ENCODE measurements at places on chromosomes 5 and 9. TPM values are rescaled to one million over a fixed set of nuclear protein-coding genes. Genes with fewer than 3 reads are reported as not detected.

Gene OR1Q1
- polyA plus RNA-seq: not detected

Gene F2RL1
- not detected for polyA plus RNA-seq

Gene SNAPC3
- polyA plus RNA-seq: 34.0 TPM

Gene FCN1
- polyA plus RNA-seq: not detected

Gene PTGDS
- 135 TPM for polyA plus RNA-seq

Gene ANKRD18A
- 1.4 TPM for polyA plus RNA-seq

Gene WDR31
- 0.24 TPM for polyA plus RNA-seq

Gene NME5
- polyA plus RNA-seq: 113 TPM

Gene RASEF
- polyA plus RNA-seq: 0.04 TPM

Gene ZNF483
- 10.0 TPM for polyA plus RNA-seq

Gene RNF180
- 9.9 TPM for polyA plus RNA-seq

Gene IFNE
- not detected for polyA plus RNA-seq

Gene IRX2
- 2.1 TPM for polyA plus RNA-seq

Gene SLC6A19
- not detected for polyA plus RNA-seq

Gene HSPB3
- 2.3 TPM for polyA plus RNA-seq

Gene HABP4
- polyA plus RNA-seq: 43.1 TPM

Gene PTPRD
- 17.0 TPM for polyA plus RNA-seq

Gene KIAA1191
- 46.1 TPM for polyA plus RNA-seq

Gene CENPK
- polyA plus RNA-seq: 25.0 TPM

Gene SLC34A1
- not detected for polyA plus RNA-seq

Gene PLAC8L1
- polyA plus RNA-seq: not detected

Gene VCP
- 17.9 TPM for polyA plus RNA-seq

Gene PTGR1
- 33.5 TPM for polyA plus RNA-seq

Gene PRUNE2
- polyA plus RNA-seq: 18.6 TPM

Gene DAPK1
- 12.6 TPM for polyA plus RNA-seq

Gene EDIL3
- 168 TPM for polyA plus RNA-seq

Gene QRFP
- polyA plus RNA-seq: not detected
